ENCODE measurements at places on chromosomes 7 and 10. TPM values are rescaled to one million over a fixed set of nuclear protein-coding genes. Genes with fewer than 3 reads are reported as not detected.

DNA sequence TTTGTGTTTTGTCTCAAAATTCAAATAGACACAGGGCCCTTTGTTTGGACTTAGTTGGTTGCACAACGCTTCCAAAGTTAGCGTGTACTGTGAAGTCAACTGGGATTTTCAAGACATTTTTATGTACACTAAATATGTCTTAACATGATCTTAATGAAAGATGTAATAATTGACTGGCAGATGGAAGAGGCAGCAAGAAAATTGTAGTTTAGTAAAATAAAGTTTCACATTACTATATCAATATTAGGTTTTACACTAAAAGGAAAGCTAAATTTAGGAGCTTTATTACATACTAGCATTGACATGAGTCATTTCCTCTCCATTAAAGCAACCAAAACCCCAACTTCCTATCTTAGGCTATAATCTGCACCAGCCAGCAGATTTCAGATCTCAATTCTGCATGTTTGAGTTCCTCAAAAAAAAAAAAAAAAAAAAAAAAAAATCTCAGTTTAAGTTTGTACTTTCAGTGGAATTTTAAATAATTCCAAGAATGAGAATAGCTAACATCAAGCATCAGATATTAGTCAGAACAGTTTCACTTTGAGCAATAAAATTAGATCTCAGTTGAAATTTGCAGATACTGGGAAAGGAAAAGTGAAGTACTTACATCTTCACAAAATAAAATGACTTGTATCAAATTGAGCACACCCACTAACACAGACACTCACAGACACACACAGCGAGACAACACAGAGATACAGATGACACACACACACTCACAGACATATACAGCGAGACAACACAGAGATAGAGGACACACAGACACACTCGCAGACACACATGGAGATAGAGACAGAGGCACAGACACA, 346.6 kb upstream of the KLF6 start:
- no peak for DNase-seq

ZP3 gene
- 22.0 TPM for total RNA-seq

ACBD5 gene
- 13.8 TPM for total RNA-seq

DNA sequence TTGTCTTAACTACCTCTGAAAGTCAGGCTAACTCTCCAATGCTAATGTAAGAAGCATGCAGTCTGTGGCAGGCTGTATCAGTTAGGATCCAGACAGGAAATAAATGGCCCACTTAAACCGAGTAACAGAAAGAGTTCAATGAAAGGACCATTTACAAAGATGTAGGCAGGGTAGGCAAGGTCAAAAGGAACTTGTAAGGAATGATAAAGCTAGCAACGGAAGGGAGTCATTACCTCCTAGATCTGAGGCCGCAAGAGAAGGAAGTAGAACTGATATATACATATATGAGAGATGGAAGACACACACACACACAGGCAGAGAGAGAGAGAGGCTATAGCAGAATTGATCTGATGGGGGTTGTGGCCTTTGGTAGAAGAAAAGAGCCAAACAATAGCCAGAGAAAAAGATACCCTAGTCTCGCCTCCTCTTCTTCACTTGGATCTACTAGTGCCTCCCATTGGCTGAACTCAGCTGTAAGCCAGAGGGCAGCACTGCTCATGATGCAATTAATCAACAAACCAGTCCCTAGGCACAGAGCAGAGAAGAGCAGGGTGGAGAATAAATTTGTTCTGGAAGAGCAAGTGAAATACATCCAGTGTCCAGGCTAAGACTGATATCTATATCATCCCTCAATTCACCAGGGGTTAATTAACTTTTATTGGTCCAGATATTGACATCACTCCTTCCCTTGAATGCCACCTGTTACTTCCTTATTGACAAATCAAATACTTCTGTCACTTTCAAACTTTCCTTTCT, 91.2 kb downstream of the LSMEM1 start:
- DNase-seq: no peak

VAX1 gene
- not detected for total RNA-seq

- DNase-seq: no peak
Measured at GRCh38 chr10:97532935-97533671, 34.4 kb downstream of the UBTD1 start.

NUDT13 gene
- total RNA-seq: 1.7 TPM

DNA sequence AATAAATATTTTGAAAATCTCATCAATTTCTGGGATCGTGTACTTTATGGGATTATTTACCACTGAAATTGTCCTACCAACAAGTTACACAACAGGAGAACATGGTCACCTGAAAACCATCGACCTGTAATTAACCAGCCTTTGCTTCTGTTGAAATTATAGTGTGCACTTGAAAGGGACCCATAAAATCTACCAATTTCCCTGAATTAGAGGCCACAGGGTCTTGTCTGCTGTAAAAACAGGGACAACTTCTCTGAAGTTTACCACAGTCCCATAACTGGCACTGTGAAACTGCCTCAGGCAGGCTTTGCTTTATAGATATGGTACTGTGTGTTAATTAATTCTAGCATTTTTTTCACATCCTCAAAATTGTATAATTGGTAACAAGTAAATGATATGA, 37.7 kb downstream of the RAB19 start:
- DNase-seq: no peak
